ENCODE measurements at places on chromosomes 2 and 18.

GRCh38 chr2:9002637-9003365 lies 683 bp downstream of the MBOAT2 start:
- DNase-seq = no peak

DNA sequence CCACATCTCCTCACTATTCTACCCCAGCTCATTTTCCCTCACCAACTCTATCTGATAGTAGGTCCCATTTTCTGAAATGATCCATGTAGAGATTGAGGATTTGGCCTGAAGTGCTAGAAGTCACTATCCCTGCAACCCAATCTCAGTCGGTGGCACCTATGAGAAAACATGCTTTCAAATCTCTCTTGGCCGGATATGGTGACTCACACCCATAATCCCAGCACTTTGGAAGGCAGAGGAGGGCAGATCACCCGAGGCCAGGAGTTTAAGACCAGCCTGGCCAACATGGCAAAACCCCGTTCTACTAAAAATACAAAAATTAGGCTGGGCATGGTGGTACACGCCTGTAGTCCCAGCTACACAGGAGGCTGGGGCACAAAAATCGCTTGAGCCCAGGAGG lies 19.1 kb upstream of the MARCHF4 start:
- no peak for DNase-seq

GRCh38 chr2:168336786-168337388 lies 89.5 kb upstream of the STK39 start:
- no peak for DNase-seq

DNA sequence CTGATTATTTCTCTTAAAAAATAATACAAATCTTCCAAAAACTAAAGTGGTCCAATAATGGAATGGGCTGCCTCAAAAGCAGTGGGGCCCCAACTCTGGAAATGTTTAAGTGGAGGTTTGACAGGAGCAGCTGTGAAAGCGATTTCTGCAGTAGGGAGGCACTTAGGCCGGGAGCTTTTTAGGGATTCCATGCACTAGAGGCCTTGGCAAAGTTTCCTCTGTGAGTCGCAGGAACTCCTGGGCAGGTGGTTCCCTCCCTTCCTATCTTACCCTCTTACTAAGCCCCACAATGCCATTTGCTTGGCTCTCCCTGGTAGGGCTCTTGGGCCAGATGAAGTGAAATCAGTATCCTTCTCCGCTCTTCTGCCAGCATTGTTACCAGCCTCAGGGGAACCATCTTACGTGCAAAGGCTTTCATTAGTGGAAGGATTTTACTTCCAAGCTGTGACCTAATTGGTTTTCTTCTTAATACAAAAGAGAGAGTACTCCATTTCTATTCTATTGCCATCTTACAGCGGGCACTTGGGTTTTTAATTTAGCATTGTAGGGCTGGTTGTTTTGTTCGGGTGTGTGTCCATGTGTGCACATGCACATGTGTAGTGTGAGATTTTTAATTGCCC lies 34.3 kb upstream of the C18orf32 start:
- no peak for DNase-seq

- no peak for DNase-seq
Measured at GRCh38 chr2:49028101-49028500, 126.2 kb downstream of the FSHR start.

DNA sequence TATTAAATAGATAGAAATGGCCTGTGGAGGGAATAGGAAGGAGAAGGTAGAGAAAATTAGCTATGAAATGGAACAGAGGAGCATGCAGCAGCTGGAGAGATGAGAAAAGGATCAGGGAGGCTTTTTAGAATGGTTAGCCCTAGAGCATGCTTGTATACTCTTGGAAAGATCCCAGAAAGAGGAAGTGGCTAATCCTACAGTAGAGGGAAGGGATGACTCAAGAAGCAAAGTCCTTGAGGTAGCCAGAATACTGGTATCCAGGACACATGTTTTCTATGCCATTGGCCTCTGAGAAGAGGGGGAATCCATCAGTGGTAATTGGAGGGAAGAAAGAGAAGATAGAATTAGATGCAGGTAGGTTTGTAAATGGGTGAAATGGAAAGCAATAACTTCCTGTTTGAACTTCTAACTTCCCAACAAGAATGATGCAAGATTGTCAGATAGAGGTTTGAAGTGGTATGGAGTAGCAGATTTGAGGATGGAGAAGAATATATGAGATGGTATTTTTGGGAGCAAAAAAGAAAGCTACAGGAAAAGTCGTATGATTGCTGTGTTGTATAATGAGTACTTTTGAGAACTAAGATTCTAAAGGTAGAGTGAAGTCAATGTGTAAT lies 17.1 kb upstream of the OSBPL6 start:
- no peak for DNase-seq

- DNase-seq = no peak
Measured at GRCh38 chr18:72114801-72115594, 429.1 kb downstream of the CBLN2 start.

DNA sequence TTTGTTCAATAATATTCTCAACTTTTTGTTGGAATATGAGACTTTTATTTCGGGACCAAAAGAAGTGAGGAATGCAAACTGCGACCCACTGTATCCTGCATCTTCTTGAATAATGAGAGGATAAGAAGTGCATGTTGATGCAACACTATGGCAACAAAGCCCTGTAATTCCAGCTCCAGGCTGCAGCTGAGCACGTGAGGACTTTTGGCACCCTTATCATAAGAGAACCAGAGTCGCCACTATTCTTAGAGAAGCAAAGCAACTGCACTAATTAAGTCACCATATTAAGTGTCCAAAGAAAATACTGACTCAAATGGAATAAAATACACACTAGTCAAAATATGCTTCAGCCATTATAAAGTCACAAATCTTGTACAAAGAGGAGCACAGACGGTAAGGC lies 65.8 kb downstream of the FAM210A start:
- no peak for DNase-seq
